Activated CD8-positive, alpha-beta memory T cell treated with anti-CD3 and anti-CD28 coated beads for 24 hours (primary cell): ENCODE measurements at places on chromosomes 2 and 18.

GRCh38 chr2:130354139-130354428 is 1.8 kb upstream of the PTPN18 start:
- no peak for DNase-seq

- DNase-seq, result no peak
Measured at GRCh38 chr2:45194596-45194995, 185.3 kb upstream of the SIX2 start.

DNA sequence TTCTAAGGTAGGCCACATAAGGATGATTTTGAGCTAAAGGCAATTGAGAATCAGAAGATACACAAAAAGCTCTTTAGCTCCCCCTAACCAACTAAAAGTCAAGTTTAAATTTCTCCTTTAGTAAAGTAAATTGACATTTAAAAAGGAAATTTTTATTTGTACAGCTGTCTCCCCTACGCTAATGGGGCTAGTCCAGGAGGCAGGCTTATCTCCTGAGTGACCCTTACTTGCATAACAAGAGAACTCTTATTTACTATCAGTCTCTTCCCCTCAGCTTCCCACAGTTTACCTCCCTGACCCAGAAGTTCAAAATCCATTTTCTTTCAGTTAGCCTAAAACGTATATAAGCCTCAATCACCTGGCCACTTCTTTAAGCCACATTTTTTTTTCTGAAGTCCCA is 1002.8 kb upstream of the NRXN1 start:
- no peak for DNase-seq

GRCh38 chr2:112305132-112305531 is 29.7 kb downstream of the ZC3H6 start:
- DNase-seq, result no peak

GRCh38 chr2:206562375-206562774 is 79.9 kb upstream of the FAM237A start:
- DNase-seq, result no peak

DNA sequence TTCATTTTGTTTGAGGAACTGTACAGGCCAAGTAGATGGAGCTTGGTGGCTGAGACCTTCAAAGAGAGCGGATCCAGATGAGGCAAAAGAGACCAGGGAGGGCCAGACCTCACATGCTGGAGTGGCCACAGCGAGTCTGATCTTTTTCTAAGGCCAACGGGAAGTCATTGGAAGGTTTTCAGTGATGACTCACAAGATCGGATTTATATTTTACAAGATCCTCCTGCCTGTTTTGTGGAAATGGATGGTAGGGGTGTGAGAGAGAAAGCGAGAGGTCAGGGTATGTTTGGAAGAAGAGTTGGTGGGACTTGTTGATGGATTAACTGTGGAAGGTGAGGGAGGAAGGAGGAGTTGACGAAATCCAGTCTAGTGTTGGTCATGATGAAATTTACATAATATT is 44.6 kb upstream of the TUBA3D start:
- no peak for DNase-seq

DNA sequence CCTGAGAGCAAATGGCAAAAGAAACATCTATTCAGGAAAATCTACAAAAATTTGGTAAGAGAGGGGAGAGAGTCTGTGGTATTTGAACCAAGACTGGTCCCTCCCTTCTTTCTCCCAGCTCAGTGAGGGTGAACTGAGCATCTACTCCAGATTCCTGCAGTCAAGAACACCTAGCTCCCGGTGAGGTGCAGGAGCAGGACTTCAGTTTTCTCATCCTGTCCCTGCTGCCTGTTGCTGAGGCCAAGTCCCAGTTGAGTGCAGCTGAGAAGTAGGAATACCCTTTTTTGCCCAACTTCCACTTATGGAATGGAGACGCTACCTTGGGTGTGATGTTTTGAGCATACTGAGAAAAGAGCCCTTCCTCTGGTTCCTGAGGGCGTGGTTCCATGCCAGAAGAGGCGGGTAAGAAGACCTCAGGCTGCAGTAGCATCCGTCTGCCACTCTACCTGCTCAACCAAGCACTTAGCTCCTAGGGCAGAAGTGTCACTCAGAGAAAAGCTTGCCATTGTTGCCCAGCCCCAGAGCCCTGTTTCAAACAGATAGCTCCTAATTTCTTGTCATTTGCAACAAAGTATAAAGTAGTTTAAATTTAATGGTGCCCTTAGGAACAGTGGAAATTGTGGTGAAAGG is 112.9 kb downstream of the SOS1 start:
- DNase-seq, result no peak

DNA sequence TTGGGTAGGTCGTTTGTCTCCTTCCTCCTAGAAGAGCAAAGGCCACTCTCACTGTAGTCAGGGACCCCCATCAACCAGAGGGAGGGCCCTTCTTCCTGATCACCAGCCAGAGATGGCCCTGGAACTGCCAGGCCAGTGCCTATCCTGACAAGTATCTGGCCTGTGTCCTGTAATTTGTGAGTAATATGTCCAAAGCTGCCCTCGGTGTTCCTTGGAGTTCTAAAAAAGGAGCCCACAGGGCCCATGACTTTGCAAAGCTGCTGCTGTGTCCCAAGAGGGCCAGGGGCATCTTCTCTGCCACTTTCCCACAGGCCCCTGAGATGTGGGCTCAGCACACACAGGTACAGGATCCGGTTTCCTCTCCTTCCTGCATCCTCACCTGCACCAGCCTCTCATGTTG is 212.4 kb downstream of the SEPTIN10 start:
- DNase-seq, result no peak

DNA sequence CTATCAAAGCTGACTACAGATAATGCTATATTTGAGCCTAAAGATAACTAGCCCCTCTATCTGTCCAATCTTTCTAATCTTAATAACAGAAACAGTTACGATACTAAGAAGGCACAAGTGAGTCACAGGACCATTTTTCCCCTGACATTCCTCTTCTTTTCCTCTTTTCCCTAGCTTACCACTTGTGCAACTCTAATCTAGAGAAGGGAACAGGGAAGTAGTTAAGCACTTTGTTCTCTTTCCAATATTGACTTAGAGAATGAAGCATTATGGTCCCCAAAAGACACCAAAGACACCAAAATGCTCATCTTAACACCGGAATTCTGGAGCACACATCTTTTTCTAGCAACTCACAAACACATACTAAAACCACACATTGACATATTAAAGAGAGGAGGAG is 1.8 kb downstream of the PDE11A start:
- DNase-seq, result no peak

- DNase-seq, result peak; percentile 80
Measured at GRCh38 chr2:26144953-26145680, 27.8 kb upstream of the GAREM2 start.

DNA sequence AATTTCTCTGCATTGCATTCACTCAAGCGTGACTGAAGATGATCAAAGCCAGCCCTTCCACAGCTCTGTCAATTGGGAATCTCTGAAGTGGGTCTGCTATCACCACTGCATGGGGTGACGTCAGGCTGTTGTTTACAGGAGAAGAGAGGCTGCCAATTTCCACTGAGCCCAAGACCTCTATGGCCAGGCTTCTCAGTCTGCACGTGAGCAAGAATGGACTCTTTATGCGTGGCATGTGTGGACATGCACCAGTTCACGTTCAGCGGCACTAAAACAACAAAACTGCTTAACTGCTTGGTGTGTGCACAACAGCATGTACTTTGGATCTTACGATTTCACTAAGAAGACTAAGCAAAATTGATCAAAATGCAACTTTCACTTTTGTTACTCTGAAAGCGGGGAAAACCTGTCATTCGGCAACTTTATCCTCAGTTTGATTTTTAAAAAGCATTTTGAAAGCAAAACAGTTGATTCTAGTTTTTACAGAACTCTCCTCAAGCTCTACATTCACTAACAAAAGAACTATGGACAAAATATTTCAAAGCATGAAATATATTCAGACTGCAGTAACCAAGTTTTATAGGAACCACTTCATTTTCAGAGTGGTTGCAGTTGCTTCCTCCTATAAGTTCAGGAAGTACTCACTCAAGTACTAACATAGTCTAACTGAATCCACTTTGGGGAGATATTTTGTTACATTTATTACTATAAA is 77.0 kb upstream of the SERTAD2 start:
- DNase-seq, result peak; percentile 77

- DNase-seq, result no peak
Measured at GRCh38 chr2:171824086-171824485, 70.0 kb downstream of the SLC25A12 start.

- DNase-seq, result no peak
Measured at GRCh38 chr2:161596148-161596547, 28.1 kb upstream of the SLC4A10 start.

DNA sequence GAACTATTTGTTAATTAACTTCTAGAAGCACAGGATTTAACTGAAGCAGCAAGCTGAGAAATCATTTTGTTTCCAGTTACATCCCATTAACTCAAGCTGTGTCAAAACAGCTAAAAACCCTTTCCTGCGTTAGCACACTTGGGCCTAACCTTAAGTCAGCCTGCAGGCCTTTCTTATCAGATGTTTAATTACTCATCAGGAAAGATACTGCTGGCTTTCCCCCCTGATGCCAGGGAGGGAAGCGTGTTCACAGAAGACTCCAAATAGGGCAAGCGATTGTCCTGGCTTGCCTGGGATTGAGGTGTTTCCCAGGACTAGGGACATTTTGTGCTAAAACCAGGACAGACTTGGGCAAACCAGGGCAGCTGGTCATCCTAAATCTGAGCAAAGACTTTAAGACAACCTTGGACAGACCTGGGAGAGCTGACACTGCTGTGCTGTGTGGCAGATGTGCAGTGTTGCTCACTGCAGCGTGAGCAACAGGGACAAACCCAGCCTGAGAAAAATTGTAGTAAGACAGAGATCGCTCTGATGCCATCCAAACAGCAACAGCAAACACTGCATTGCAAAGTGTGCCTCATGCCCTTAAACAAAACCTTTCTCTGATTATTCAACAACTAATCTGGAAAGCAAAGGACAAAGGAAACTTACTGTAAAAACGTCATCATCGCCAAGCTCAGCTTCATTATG is 100.9 kb downstream of the SPRED2 start:
- no peak for DNase-seq

DNA sequence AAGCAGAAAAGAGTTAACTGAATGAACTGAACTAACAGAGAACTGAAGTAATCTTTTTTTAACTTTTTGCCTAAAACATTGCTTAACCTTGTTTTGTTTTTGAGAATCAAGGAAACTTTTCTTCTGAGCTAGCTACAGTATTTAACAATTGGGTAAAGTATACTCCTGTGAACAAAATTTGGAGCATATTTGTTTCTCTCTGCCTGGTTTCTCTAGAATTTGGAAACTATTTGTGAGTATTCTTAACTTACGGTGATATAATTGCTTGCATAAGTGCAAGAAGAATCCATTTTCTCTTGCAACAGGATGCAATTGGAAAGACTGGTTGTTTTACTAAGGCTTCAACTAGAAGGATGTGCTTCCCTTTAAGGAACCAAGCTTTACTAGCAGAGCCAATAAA is 65.9 kb upstream of the FAM98A start:
- DNase-seq, result no peak

DNA sequence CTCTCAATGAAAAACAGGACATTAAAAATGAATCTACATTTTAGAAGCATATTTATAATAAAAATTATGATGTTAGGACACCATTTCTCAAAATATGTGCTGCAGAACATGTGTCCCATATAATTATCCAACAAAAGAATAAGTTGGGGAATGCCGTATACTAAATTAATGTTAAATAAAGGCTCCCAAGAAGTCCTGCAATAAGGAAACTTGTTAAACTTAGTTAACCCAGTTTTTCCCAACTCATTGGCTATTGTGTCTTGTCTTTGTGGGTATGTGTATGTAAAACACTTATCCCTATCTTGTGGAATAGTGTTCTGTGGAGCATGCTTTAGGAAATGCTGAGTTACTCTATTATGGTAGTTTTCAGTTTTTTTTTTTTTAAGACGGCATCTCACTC is 25.6 kb upstream of the GTF2A1L start:
- DNase-seq, result no peak

DNA sequence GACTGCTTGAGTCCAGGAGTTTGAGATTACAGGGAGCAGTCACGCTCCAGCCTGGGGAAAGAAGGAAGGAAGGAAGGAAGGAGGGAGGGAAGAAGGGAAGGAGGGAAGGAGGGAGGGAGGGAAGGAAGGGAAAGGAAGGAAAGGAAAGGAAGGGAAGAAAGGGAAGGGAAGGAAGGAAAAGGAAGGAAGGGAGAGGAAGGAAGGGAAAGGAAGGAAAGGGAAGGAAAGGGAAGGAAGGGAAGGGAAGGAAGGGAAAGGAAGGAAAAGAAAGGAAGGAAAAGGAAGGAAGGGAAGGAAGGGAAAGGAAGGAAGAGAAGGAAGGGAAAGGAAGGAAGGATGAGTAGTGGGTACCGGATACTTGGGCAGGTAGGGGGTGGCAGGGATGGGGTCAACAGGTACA is 32.3 kb downstream of the GPR155 start:
- no peak for DNase-seq

GRCh38 chr2:32485399-32485798 is 128.6 kb downstream of the BIRC6 start:
- DNase-seq, result no peak

DNA sequence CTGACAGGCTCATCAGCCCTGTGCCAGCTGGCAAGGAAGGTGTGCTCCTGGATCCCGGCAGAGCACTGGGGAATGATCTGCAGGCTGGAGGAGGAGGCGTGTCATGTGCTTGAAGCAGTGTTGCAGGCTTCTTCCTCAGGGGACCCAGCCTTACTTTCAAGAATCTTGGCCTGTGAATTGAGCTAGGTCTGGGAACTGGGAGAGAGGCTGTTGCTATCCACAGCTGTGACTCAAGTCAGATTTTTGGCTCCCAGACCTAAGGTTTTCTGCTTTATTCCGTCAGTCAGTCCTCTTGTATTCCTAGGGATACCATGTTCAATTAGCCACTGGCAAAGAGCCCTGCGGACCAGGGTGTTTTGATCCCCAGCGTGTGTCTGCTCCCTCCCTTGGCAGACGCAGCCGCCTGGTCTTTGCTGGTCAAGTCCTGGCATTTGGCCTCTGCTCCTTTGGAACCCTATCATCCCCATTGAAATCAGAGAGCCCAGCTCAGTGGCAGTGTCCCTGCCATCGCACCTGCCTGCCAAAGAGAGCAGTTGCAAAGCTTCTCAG is 32.4 kb downstream of the ASB1 start:
- no peak for DNase-seq

GRCh38 chr2:95008306-95008705 is 17.2 kb upstream of the MAL start:
- no peak for DNase-seq

DNA sequence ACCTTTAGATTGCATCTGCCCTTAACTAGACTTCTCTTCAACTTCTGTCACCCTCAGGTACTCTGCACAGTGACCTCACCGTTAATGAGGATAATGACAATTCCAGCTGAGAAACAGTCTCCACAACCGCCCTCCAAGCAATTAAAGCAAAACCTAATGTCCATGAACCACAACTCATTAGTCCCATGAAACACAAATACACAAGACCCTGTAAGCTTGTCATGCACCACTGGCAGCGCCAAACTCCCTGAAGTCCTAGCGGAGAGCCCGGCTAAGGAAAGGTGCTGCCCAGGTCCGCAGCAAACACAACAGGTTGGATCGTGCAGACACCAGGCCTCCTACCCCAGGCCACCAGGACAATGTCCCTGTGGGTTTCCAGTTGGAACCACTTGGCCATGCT is 7.4 kb downstream of the SMAD7 start:
- no peak for DNase-seq

GRCh38 chr18:532018-532417 is 31.5 kb upstream of the COLEC12 start:
- no peak for DNase-seq
